ENCODE measurements at places on chromosomes 7 and 10.

DNA sequence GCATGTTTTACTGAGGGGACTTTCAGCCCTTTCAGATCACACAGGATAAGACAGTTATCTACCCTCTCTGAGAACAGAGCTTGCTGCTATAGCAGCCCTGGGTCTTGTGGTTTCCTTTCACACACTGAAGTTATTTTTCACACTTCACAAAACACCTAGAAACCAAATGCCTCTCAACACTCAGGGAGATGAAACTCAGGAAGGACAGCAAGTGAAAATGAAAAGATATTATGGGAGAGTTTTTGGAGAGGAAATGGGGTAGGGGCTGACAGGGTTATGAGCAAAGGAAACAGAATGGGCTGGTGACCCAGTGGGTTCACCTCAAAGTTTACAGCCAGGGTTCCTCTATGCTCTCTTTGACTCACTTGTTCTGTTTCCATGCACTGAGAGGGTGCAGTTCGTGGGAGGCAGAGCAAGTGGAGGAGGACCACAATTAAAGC, 17.0 kb upstream of the GIMAP2 start:
- no peak for DNase-seq

GRCh38 chr10:25232204-25232603, 57.4 kb downstream of the GPR158 start:
- DNase-seq: no peak

DNA sequence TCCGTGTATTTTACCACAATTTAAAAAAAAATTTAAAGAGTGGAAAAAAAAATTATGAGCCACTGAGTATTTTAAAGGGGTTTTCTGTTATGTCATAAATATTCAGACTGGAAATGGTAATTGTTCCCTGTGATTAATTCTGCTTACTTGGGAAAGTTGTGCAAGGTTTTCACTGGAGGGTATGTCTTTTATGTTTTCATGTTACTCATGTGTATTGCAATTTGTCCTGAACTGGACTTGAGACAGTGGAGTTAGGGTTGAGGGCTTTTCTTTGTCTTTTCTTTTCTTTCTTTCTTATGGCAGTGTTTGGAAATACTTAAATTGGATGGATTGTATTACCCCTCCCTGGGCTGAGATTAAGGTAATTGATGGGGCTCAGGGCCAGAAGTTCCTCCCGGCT, 257.7 kb downstream of the BAMBI start:
- DNase-seq: no peak

DNA sequence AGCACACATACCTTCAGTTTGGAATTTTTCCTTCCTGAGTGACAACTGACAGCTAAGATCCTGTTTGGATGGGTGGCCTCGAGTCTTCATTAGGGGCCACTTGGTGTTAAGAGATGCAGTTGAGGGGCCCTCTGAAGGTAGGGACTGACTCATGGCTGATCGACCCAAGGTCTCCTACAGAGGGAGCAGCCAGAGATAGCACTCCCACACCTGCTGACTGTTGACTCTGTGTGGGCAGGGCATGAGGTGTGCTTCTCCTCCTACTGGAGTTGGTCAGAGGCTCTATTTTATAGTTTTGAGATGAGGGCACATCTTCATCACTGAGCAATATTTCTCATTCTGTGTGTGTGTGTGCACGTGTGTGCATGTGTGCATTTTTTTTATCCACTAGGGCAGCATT, 378.8 kb upstream of the PODXL start:
- DNase-seq: no peak

DNA sequence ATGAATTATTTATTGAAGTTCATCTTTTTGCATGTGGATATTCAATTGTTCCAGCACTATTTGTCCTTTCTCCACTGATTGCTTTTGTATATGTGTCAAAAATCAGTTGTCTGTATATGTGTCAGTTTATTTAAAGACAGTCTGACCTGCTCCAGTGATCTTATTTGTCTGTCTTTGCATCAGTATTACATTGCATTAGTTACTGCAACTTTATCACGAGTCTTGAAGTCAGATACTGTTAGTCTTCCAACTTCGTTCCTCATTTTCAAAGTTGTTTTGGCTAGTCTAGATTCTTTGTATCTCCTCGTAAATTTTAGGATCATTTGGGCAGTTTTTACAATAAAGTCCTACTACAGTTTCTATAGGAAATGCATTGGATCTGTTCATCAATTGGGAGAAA, 166.4 kb downstream of the CELF2 start:
- no peak for DNase-seq

- DNase-seq: no peak
Observed at GRCh38 chr7:103921692-103922091, 67.8 kb downstream of the RELN start.

DNA sequence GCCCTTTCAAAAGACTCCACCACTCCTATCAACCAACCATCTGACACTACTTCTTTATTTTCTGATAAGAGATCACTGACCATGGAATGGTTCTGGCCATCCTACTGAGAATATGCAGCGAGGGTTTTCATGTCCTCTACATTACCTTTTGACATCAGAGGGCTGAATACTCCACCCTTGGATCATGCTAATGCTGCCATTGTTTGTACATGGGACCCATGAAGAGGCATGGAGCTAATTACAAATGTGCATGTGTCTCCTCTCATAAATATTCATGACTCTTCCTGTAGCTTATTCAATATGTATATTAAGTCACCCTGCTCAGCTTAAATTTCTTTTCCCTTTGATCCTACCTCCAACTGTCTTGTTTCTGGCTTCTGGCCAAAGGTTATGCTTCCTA, 1065.8 kb upstream of the GHITM start:
- no peak for DNase-seq

DNA sequence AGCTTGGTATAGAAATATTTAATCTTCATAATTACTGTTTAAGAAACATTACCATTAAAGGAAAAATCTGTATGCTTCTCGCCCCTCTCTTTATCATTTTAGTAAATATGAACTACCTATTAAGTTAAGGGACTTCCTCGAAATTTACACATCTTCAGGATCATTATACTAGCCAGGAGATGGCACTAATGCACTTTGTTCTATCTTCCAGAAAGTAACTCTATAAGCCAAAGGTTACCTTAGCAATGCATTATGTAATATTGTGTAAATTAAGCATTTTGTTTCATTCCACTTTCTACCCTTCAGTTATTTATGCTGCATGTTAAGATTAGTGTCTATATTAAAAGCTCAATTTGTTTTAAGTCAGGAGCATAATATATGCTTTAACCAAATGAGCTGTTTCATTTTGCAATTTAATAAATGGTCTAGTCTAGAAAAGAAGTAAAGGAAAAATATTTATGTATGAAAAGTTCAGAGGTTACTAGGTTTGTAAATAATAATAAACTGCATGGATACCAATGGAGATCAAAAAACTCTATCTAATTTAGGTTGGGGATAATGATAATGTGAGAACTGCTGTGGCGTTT, 128.5 kb downstream of the ANKRD7 start:
- DNase-seq: no peak

DNA sequence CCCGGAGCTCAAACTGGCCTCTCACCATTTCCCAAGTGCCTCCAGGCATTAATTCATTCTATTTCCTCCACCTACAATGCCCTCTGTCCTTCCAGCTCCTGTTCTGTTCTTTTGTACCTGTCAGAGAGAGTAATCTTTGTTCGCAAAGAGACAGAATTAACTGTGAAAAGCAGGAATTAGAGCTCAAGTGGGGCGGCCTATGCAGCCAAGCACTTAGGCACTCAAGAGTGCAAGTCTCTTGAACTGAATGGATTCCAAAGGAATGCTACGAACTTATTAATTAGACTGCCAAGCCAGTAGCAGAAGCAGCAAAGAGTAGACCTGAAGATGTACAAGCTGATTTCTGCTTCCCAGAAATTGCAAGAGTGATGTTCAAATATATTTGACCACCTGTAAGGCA, 338.3 kb upstream of the AUTS2 start:
- DNase-seq: no peak

DNA sequence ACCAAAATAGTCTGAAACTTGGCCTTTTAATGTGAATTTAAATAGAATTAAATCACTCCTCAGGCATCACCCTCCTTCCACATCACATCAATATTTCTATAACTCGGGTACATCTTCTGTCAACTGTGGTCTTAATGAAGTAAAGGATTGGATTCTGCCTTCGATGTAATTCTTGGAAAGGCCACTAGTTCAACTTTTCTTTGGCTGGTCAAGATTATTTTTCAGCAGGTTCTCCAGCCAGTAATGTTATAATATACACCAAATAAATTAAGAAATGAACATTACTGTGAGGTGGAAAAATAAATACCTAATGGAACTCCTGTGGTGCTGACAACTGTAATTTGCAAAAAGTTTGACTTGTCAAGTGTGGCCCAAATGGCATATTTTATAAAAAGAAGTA, 9.7 kb upstream of the SLC16A9 start:
- no peak for DNase-seq

GRCh38 chr7:38934536-38934935, 25.5 kb upstream of the VPS41 start:
- no peak for DNase-seq

GRCh38 chr7:109864230-109864629, 1226.7 kb upstream of the LRRN3 start:
- no peak for DNase-seq

- no peak for DNase-seq
Observed at GRCh38 chr7:31071645-31072029, 19.5 kb downstream of the ADCYAP1R1 start.

DNA sequence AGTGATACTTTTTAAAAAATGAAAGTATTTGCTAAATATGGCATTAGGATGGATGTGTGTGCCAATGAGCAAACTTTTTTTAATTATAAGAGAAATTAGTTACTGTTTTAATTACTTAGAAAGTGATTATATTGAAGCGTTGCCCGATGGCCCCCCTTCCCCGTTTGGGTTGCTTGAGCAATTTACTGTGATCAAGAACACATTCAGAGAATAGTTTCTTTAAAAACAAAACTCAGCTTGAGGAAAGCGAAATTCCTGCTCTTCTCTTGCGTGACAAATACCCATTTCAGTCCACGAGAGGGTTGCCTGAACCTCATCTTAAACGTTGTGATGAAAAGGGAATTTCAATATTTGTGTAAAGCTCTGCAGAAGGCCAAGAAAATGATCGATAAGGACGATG, 234.1 kb downstream of the GATA3 start:
- DNase-seq: no peak

DNA sequence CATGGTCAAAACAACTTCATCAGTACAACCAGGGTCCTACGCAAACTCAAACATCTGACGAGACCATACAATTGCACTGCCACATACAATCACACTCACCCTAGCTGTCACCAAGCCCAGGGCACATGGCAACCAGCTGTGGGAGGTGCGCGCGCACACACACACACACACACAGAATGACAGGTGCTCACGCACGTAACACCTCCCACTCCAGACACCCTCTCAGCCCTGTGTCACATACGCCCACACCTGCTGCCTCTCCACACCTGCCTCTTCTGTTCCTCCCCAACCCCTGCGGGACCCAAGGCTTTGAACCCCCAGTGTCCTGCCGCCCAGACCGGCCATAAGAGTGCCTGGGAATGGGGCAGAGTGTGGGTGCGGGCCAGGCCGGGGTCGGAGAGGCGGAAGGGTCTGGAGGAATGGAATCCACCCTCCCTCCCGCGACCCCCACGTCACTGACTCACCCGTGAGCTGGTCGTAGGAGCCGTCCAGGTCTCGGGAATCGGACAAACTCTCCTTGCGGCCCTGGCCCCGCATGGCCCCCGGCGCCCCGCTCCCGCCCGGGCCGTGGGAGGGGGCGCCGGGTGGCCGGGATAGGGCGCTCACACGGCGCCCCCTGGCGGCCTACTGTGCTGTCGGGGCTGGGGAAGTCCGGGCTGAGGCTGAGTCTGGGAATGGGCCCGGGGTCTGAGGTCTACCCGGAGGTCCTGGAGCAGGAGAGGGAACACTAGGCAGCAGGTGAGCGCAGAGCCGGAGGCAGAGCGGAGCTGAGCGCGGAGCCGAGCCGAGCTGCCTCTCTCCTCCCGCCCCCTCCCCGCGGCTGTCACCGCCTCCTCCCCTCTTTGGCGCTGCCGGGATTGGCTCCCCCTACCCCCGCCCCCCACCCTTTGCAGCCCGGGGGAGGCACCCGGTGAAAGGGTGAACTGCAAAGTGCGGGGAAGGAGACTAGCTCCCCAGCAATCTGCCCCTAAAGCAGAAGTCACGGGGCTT, at the start of gene KCNIP2:
KCNIP2 (minus strand) TSS at position 769 of the 990 bp plus-strand sequence; CDS start at position 537, 232 bp downstream.
- DNase-seq: peak; percentile 45

DNA sequence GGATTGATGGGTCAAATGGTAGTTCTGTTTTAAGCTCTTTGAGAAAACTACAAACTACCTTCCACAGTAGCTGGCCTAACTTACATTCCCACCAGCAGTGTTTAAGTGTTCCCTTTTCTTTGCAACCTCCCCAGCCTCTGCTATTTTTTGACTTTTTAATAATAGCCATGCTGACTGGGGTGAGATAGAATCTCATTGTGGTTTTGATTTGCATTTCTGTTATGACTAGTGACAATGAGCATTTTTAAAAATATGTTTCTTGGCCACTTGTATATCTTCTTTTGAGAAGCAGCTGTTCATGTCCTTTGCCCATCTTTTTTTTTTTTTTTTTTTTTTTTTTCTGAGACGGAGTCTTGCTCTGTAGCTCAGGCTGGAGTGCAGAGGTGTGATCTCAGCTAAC, 155.2 kb upstream of the BMPER start:
- no peak for DNase-seq

DNA sequence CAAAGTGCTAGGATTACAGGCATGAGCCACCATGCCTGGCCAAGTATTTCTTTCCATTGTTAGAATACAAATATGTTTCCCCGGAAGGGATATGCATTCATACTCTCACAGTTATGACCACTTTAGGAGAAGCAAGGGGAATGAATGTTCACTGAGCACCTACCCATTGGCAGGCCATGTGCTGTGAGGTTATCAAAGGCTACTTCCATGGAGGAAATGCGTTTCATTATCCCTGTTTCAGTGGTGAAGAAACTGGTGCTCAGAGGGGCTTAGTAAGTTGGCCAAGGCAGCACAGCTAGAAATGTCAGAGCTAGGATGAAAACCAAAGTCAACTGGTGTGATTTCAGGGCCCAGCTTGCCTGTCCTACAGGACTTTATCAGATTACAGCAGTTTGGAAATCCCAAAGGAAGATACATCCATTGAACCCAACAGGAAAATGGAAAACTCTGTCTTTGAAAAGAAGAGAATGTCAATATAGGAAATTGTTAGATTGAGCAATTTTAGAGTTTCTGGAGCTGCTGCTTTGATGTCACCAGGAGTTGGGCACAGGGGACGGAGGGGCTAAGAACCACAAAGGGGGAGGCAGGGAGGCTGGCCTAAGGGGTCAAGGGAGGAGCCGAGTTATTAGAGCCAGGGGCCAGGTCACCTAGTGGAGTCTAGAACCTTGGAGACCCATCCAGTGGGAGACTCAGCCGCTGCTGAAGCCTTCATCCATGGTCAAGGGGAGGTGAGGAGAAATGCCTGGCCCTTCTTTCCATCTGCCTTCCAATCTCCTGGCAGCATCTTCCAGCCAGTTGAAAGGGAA, 319.8 kb downstream of the FRMD4A start:
- no peak for DNase-seq

DNA sequence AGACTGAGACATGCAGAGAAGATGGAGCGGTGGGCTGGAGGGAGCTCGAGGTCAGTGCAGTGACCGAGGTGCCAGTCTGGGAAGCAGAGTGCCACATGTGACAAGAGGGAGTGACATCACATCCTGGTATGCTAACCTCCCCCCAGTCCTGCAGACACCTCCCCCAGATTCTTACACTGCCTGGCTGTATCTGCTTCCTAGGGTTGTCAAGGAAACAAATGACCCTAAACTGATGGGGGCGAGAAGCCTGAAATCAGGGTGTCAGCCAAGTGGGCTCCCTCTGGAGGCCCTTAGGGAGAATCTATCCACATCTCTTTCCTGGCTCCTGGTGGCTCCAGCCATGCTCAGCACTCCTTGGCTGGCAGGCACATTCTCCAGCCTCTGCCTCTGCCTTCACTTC, 316.1 kb upstream of the ZMIZ1 start:
- no peak for DNase-seq

GRCh38 chr7:133434246-133434865, 181.5 kb downstream of the EXOC4 start:
- DNase-seq: no peak

All from activated T-helper 1 cell treated with Interleukin-2 at 50 U/mL for 16 hours (primary cell).